ENCODE measurements at places on chromosomes 7 and 10.

- DNase-seq, result no peak
Observed at GRCh38 chr10:88198023-88198422, 334.6 kb downstream of the PTEN start.

DNA sequence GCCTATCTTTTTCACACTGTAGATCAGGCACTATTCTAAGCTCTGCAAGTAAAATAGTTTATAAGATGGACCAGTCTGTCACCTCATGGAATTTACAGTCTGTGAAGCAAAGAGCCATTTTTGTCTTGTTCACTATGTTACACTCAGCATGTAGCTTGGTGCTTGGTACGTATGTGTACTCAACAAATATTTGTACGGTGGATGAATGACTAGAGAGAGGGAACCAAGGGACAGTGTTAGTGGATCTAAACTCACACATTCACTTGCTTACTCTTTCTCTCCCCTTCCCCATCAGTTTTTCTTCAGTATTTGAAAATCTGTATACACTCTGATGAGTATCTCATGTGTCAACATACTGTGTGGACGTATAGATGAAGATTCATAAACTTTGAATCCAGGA is 45.9 kb downstream of the PTF1A start:
- no peak for DNase-seq

DNA sequence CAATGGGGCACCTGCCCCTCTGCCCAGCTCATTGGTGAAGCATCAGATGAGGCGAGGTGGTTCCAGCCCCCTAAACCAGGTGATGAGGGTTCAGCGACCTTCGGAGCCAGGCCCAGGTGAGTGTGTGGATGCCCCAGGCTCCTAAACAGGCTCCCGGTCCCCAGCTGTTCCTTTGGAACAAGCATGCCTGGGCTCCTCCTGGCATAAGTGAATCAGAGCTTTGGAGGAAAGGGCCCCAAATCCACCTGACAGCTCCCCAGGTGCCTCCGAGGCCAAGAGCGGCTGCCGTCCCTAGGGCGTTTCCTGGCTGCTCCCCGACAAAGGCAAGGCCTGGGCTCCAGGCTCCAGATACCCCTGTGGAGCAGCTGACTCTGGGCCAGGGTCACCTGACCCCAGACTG is 61.3 kb downstream of the YKT6 start:
- DNase-seq, result no peak

DNA sequence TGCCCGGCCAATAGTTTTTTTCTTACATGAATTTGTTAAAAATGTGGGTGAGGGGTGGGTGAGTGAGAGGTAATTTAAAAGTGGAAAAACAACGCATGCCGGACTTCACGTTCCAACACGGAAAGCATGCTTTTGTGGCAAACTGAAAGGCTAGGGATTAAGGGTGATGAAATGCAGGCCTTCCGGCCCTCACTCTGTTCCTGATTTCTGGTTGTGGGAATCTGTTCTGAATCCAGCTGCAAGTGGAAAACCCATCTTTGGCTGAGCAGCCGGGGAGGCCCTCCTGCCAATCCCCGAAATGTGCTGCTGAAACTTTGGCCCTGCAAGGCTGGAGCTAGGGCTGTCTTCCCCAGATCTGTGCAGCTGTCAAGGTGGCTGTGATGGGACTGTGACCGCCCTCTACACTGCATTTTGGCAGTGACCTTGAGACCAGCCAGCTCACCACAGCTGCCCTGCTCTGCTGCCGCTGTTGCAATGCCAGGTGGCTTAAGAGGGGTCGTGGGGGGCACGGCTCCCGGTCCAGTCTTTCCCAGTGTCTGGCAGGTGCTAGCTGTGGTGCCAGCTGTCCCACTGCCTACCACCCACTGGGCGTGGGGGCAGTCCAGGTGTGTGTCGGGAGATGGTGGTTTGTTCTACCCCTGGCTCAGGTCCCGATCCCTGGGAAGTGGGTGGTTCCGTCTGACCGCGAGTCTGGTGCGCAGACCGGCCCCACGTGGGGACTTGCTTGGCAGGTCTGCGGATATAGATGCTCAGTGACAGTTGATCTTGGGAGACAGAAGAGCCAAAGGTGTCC is 39.0 kb downstream of the TET1 start:
- DNase-seq, result peak; percentile 8

GRCh38 chr10:57249615-57250281 is 888.7 kb upstream of the ZWINT start:
- no peak for DNase-seq

DNA sequence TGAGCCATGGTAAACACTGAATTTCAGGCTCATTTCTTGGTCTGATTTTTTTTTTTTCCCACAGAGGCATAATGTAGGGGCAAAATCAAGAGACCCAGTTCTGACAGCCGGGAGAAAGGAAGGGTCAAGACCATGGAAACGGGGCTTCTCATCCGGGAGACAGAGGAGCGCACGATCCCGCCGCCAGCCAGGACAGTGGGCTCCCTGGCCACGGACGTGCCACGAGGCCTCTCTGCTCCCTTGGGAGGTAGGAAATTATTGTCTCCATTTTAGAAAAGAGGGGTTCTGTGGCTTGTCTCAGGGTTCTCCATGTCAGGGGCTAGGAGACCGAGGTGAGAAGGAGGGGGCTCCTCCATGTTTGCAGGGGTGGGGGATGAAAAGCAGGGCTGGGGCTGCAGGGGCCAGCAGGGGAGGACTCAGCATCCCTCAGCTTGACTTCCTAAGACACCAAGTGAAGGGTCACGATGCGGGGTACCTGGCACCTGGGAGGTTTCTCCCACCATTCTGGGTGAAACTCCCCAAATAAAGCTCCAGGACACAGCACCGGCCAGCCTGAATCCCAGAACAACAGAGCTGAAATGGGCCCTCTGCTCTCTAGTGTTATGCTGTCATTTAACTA is 37.6 kb downstream of the PPIF start:
- DNase-seq, result no peak
